ENCODE measurements at places on chromosomes 11 and 22.

GRCh38 chr11:8905528-8906165, 5.3 kb upstream of the AKIP1 start:
- DNase-seq: peak; percentile 81

DNA sequence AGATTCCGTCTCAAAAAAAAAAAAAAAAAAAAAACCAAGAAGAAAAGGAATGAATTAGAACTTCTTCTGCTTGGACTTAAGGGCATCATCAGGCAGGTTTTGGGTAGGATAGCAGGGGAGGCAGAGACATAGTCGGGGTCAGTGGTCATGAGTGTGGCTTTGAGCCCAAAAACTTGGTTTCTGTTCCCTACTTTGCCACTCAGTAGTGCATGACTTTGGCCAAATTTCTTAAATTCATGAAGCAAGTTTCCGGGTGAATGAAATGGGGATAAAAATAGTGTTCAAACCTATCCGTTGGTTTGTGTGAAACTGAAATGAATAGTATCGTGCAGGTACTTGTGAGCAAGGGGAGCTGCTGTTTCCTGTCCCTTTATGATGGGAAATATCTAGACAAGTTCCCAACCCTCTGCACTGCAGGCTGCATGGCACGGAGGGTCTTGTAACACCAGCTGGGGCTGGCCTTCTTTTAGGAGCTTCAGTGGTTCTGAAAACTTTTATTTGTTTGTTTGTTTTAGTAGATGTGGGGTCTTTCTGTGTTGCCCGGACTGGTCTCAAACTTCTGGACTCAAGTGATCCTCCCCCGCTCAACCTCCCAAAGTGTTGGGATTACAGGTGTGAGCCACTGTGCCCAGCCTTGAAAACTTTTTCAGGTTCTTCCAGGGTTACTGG, 18.4 kb downstream of the NEAT1 start:
- DNase-seq: peak; percentile 46

DNA sequence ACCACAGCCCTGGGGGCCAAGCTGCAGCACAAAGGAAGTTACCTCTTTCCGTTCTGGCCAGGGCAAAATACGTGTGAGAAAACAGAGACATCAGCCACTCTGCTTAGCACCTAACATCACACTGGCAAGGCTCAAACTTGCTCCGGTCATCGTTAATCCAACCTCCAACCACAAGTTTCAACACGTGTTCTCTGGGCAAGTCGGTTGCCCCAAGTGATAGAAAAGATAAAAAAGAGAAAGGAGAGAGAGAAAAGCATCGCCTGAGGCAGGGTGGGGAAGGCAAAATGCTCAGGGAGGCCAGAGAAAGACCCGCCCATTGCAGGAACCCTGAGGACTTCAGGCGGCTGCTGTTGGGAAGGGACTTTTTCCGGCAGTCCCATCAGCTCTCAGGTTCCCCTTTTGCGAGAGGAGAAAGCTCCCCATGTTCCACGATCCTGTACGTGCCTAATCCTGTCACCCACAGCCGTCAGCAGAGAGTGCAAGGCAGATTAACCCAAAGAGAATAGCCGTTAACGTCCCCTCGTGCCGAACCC, 18.5 kb upstream of the B4GALNT4 start:
- peak; percentile 85 for DNase-seq

DNA sequence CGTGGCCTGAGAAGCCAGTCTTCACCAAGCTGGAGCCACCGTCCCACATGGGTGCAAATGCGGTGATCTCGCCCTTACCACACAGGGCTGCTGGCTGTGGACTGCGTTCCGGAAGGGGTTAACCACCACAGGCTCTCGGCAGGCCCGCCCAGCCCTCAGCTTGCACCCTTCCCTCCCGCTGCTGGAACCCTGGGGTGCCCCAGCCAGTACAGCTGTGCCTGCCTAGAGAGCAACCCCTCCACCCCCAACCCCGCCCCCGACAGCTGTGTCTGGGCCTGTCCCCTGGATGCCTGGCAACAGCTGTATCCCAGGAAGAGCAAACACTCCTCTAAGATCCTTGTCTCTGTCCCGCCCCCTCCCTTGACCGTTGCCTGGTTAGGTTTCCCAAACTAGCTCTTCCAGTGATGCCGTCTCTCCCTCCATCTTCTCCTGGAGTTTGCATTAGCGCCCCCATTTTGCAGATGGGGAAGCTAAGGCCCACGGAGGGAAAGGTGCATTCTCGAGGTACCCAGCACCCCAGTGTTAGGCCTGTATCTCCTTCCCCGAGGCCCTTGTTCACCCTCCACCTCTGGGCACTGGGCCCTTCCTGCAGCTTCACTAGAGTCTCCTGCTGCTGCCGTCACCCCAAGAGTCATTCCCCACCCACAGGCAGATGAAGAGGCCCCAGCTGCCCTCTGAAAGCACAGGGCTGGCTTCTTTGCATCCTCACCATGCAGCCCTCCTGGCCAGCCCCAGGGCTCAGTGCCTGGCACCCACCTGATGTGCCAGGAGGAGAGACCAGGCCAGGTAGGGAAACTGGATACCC, 12.6 kb upstream of the COX8A start:
- no peak for DNase-seq

DNA sequence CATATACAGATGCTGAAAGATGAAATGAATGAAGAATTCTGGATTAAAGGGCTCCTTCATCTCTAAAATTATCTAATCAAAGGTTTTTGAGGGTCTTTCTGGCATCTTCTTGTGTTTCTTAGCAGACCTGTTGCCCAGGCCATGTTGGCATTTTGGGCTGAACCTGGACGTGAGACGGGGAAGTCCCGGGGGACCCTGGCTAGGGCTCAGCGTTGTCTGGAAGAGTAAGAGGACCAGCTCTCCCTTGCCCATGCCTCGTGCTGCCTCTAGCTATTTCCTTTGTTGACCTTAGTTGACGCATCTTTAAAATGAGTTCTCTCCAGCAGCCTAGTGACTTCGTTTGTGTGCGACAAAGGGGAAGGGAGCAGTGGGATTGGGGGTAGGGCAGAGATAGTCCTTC, 152.2 kb downstream of the ST3GAL4 start:
- DNase-seq: no peak

DNA sequence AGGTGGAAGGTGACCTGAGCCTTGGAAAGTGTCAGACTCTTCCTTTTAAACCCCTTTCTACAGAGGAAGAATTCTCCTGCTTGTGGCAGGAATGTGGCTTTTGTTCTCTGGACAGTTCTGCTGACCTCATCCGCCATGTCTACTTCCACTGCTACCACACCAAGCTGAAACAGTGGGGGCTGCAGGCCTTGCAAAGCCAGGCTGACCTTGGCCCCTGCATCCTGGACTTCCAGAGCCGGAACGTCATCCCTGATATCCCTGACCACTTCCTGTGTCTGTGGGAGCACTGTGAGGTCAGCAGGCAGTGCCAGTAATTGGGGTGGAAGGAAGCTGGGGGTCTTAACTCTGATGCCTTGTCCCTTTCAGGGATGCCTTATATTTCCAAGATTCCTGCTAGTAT, 9.3 kb downstream of the HINFP start:
- DNase-seq: peak; percentile 83

GRCh38 chr11:66478729-66479393, 1.4 kb upstream of the DPP3 start:
- DNase-seq: peak; percentile 11

DNA sequence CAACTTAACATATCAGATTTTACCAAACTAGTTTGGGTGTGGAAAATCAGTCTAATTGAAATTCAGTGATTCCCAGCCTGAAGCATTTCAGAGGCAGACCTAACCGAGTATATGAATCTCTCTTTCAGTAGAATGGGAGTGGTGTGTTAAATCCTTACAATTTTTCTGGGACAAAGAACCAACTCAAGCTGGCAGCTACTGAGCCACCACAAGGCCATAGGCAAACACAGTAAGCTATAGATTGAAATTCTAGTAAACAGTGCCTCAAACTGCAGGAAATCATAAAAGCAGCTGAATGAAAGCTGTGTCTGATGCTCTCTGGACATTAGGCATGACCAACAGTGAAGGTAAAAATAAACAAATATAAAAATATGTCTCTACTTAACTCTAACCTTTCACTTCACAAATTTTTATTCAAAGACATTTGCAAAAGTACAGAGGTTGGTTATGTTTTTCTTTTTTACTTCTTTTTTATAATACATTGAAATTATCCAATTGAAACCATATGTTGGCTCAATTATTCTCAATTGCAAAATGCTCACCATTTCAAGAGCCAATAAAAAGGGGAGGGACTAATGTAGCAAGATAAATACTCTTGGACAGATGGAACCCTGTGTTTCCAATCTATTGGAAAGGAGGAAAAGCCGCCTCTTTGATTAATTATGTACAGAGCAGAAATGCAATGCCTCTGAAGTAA, 35.8 kb upstream of the FIBIN start:
- no peak for DNase-seq

DNA sequence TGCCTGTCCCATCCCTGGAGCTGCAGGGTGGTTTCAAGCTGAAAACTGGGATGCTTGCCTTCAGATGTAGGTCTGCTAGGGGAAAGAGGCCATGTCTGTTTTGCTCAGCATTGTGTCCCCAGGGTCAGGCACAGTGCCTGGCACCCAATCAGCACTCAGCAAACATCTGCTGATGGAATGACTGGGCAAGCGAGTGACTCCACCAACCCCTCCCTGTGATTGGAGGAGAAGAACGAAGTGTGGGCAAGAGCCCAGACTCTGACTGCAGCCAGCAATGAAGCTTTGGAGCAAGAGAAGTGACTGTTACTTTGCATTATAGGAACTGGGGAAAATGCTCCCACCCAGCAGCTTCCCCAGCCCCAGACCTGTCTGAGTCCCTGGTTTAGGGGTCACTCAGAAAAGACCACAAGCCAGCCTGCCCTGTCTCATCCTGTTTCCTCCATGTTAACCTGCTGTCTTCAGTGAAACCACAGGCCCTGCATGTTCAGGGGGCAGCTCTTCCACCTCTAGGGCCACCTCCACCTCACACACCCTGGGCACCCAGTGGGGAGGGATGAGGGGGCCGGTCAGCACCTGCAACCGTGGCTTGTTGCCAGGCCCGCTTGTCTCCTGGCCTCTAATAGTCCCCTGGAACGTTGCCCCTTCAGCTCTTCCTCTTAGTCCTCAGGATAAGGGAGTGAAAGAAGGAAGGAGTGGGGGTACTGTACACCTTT, 147.4 kb downstream of the TRIM29 start:
- DNase-seq: no peak

- DNase-seq: no peak
These were observed 73.0 kb upstream of the SLC22A12 start for GRCh38 chr11:64517992-64518391.

DNA sequence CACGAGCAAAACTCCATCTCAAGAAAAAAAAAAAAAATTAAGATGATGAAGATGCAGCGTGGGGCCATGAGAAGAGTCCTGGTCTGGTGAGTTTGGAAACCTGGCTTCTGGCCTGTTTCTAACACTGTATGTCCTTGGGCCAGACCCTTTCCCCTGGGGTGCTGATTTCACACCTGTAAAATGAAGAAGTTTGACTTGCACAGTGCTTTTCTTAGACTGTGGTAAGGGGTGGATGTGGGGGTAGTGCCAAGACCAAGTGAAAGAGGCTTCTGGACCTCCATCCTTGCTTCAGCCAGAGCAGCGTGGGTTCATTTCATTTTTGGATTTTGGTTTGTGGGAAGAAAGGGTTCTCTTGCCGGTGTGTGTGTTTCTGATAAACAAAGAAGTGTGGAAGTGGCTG, 42.1 kb downstream of the PTPRJ start:
- no peak for DNase-seq

- DNase-seq: peak; percentile 88
These were observed 35.1 kb downstream of the CSF2RB start for GRCh38 chr22:36948273-36949225.

- peak; percentile 66 for DNase-seq
These were observed 4.5 kb upstream of the NCF4 start for GRCh38 chr22:36856121-36856791.

- DNase-seq: no peak
These were observed 36.4 kb upstream of the KIRREL3 start for GRCh38 chr11:127037001-127037400.

DNA sequence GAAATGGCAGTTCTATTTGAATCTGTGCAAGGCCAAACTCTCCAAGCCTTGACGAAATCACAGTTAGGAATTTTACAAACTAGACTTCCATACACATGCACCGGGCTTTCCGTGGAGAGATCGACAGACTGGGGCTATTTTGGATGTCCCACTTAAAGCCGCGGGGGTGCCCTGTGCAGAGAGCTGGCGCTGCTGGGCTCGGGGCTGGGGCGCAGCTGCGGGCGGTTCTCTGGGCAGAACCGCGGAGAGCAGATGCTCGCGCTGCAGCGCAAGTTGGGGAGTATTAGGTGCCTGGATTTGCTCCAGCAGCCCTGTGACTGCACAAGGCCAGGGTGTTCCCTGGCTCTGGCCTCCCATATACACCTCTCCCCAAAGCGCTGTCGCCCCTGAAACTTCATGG, 67.2 kb downstream of the SPATA19 start:
- DNase-seq: no peak

DNA sequence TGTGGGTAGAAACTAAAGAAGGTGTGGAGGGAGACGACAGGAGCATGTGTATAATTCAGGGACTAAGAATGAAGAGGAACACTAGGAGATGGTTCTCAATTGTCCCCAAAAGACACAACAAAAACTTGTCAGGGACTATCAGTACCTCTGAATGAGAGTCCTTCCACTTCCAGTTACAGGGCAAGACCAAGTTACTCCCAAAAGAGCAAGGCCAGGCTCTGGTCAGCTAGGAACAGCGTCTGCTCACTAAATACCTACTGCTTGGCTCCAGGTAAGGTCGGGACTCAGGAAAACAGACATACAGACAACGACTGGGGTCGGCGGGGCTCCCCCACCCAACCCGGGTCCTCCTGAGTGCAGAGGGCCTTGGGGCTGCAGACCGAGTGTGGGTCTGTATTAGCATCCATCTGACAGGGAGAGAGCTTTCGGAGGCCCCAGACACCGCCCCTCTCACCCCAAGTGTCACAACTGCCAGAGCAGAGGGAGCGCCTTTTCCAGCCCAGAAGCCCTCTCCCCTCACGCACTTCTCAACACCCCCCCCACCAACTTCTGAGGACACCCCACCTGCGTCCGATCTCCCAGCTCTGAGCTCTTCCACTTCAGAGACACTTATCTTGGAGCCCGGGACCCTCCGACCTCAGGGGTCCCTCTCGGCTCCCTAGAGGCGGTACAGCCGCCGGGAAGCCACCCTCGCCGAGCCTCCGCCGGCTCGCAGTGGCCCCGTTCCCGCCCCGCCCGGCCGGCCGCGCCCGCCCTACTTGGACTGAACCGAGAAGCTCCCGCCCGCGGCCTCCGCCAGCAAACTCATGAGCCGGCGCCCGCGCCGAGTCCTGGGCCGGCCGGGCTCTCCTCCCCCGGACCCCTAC, 522 bp downstream of the RHOG start:
- no peak for DNase-seq

GRCh38 chr11:57306940-57307565, 17.7 kb downstream of the TNKS1BP1 start:
- no peak for DNase-seq

GRCh38 chr22:32204856-32205722, at the start of gene RFPL2:
Gene RFPL2, minus strand, starts transcription at chr22:32205073. Its CDS starts 2,622 bp downstream, at chr22:32202451.
- DNase-seq: peak; percentile 5

GRCh38 chr11:102415304-102415916, 37.2 kb downstream of the TMEM123 start:
- DNase-seq: no peak

GRCh38 chr11:134759274-134759673, 347.2 kb upstream of the B3GAT1 start:
- no peak for DNase-seq

All from amniotic epithelial cell (primary cell).